ENCODE measurements at places on chromosomes 13 and 19. TPM values are rescaled to one million over a fixed set of nuclear protein-coding genes. Genes with fewer than 3 reads are reported as not detected.

Gene C19orf38
- total RNA-seq = not detected

Gene METTL21C
- not detected for total RNA-seq

Gene FFAR1
- total RNA-seq = not detected

Gene DCT
- total RNA-seq = not detected

Gene CYP2A6
- not detected for total RNA-seq

Gene BRME1
- total RNA-seq = 0.13 TPM

Gene SCN1B
- total RNA-seq = 10.1 TPM

Gene RDH8
- total RNA-seq = not detected

Gene ADGRL1
- 3.2 TPM for total RNA-seq

Gene KIR2DL3
- total RNA-seq = not detected

Gene LCP1
- 20.1 TPM for total RNA-seq
